ENCODE measurements at places on chromosomes 7 and 10.

- DNase-seq: no peak
Observed at GRCh38 chr7:104208421-104208780, 588 bp upstream of the ORC5 start.

DNA sequence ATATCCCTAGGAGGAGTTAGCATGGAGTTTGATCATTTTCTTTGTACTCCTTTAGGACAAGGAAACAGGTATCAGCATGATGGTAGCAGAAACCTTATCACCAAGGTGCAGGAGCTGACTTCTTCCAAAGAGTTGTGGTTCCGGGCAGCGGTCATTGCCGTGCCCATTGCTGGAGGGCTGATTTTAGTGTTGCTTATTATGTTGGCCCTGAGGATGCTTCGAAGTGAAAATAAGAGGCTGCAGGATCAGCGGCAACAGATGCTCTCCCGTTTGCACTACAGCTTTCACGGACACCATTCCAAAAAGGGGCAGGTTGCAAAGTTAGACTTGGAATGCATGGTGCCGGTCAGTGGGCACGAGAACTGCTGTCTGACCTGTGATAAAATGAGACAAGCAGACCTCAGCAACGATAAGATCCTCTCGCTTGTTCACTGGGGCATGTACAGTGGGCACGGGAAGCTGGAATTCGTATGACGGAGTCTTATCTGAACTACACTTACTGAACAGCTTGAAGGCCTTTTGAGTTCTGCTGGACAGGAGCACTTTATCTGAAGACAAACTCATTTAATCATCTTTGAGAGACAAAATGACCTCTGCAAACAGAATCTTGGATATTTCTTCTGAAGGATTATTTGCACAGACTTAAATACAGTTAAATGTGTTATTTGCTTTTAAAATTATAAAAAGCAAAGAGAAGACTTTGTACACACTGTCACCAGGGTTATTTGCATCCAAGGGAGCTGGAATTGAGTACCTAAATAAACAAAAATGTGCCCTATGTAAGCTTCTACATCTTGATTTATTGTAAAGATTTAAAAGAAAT is 4.8 kb downstream of the BAMBI start:
- DNase-seq: no peak

DNA sequence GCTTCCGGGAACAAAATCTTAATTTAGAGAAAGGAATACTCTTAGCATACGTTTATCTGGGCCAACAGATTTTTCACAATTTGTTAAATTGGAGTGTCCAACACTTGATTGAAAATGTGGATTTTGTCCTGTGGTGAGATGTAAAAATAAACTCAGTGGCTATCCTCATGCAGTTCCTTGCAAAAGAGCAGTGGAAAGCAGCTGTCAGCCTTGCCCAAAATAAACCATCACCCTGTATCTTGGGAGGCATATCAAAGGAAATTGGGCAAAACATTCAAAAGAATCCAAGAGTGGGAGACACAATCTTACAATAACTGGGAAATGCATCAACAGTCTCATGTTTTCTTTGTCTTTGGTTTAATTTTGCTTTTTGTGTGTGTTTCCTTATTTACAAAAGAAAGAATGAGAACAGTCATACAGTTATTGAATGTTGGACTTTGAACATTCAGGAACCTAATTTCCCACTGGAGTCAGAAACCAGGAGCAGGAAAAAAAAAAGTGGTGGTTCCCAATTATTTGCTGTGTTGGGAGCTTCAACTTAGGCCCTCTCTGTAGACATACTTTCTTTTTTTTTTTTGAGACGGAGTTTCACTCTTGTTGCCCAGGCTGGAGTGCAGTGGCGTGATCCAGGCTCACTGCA is 44.4 kb upstream of the DGKI start:
- DNase-seq: no peak

DNA sequence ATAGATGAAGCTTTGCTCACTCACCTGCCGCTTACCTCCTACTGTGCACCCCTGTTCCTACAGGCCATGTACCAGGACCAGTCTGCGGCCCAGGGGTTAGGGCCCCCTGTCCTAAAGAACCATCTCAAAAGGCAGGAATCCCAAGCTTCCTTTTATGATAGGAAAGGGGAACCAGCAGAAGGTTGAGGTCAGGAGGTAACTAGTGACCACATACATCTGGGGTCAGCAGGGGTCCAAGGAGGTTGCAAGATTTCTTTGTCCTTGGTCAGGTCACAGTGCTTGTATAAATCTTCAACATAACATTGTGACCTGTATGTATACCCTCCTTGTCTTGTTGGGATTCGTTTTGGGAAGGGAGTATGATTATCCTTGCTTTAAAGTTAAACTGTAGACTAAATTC is 73.8 kb downstream of the OAT start:
- no peak for DNase-seq

- DNase-seq: no peak
Observed at GRCh38 chr7:36032361-36032818, 120.7 kb upstream of the EEPD1 start.

GRCh38 chr10:23157239-23157681 is 34.9 kb upstream of the PTF1A start:
- no peak for DNase-seq

- DNase-seq: no peak
Observed at GRCh38 chr7:40356312-40356711, 221.5 kb downstream of the SUGCT start.

GRCh38 chr10:27207350-27207749 is 33.2 kb downstream of the ACBD5 start:
- no peak for DNase-seq
